Thoracic aorta (tissue), 2 donors: ENCODE measurements at places on chromosomes 1 and 21. TPM values are rescaled to one million over a fixed set of nuclear protein-coding genes. Genes with fewer than 3 reads are reported as not detected.

- no peak for DNase-seq
These were observed 34.2 kb downstream of the CAMTA1 start for GRCh38 chr1:6819246-6820040.

- DNase-seq, result no peak
These were observed 86.7 kb downstream of the NGF start for GRCh38 chr1:115251340-115251748.

DNA sequence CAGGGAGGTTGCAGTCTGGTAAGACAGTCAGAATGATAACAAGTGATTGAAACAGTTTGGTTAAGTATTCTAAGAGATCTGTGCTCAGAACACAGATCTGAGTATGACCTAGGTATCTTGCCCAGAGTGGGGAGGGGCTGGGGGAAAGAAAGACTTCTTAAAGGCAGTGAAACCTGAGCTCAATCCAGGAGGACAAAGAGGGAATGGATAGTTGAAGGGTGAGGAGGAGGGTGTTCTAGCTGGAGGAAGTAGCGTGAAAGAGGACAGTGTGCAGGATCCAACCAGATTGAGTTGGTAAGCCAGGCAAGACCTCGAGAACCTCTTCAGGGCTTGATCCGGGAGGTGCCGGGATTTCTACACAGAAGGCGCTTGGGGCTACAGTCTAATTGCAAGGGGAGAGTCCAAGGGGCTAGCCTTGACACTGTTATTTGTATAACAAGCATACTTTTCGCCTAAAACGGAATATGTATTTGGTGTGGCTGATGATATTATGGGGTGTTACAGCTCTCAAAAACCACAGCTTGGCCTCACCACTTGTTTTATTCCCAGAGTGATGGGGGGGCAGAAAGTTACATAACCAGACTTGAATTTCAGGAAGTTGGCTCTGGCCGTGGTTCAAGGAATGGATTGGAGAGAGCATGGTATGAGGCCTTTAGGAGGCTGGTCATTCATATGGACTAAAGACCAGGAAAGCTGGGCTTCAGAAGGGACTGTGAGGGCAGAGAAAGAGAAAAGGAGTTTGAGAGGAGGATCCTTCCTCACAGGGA, 19.1 kb downstream of the RCSD1 start:
- no peak for DNase-seq

GRCh38 chr1:177219554-177220458, 49.0 kb downstream of the BRINP2 start:
- no peak for DNase-seq

GRCh38 chr1:175015243-175015642, 8.0 kb downstream of the MRPS14 start:
- DNase-seq, result no peak

GRCh38 chr1:231369282-231369681, 31.2 kb downstream of the SPRTN start:
- DNase-seq, result no peak

DNA sequence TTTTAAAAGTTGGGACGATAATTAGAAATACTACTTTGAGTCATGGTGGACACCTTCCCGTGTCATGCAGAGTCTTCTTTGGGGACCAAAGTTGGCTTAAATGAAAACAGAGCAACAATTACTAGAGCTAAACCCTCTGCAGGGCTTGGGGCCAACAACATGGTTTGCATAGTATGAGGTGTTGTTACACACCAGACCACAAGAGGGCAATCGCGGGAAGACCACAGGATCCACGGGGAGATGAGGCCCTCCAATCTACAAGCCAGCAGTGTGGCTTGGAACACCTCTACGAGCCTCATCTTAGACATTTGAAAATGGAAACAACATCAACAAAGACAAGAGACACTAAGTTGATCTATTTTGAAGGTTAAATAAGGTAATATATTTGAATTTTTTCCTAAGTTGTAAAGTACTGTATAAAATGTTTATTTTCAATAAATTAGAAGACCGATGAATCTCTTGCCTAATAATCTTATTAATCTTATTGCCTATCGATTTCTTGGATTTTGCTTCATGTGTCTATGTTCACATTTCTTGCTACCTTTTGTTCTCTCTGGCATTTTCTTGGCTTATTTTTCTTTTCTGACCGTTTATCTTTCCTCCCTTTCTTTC, 8.2 kb upstream of the SMCP start:
- peak; percentile 9 for DNase-seq

DNA sequence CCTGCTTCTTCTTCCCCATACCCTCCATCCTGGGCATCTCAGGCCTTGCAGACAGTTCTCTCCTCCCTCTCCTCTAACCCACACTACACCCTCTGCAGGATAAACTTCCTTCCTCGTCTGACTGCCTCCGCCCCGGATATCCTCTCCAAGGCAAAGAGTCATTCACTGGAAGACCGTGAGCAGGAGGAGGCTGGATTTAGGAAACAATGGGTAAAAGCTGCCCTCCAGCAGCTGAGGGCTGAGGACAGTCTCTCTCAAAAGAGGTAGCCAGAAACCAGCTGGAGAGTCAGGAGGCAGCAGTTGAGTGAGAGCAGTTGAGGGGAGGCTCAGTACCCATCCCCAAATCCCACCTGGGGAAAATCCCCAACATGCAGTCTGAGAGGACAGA, 1.4 kb downstream of the CSRP1 start:
- DNase-seq, result no peak

DNA sequence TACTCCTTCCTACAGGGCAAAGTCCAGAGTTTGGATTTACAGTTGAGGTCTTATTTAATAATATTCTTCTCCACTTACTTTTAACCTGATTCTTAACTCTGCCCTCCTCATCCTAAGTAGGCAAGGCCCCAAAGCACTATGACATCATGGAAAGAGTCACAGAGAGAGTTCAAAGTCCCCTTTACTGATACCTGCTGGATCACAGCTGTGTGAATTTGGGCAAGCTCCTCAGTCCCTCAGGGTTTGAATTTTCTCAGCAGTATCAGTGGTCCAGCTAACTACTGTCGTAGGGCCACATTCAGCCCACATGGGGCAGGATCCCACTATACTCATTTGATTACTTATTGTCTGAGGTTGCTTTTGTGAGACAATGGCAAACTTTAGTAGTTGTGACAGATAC, 16.0 kb downstream of the TYW3 start:
- no peak for DNase-seq

The CR1 gene
- total RNA-seq, result 17.4 TPM

The RHD gene
- total RNA-seq, result not detected

The HOOK1 gene
- total RNA-seq, result 0.63 TPM

The OR2L2 gene
- total RNA-seq, result not detected

The TMOD4 gene
- not detected for total RNA-seq

The LRRN2 gene
- total RNA-seq, result 0.63 TPM

The C1orf226 gene
- 11.8 TPM for total RNA-seq
